ENCODE measurements at places on chromosomes 2 and 18.
A peak's percentile ranks its signal among the peaks of the same experiment; 100 is the strongest.

DNA sequence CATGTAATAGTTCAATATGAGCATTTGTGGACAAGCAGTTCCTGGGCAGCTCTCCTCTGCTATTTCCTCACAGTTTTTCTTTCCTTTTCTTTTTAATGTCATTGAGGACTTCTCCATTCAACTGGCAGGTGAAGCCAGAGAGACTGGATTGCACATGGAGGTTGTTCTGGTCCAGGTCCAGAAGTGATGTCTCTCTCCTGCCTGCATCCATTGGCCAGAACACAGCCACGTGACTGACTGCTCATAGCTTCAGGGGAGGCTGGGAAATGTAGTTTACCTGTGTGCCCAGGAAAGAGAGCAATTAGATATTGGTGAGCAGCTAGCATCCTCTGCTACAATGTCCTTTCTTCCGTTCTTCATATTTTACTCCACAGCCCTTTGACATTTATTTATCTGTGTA lies 20.2 kb upstream of the ADAM23 start:
- no peak for DNase-seq

DNA sequence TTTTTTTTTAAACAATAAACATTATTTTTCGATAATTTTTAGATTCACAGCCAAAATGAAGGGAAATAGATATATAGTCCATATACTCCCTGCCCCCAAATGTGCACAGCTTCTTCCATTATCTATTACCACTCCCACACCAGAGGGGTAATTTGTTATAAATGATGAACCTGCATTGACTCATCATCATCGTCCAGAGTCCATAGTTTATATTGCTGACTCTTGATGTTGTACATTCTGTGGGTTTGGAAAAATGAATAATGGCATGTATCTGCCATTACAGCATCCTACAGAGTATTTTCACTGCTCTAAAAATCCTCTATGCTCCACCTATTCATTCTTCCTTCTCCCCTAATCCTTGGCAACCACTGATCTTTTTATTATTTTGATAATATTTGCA lies 121.5 kb downstream of the LTBP1 start:
- no peak for DNase-seq

DNA sequence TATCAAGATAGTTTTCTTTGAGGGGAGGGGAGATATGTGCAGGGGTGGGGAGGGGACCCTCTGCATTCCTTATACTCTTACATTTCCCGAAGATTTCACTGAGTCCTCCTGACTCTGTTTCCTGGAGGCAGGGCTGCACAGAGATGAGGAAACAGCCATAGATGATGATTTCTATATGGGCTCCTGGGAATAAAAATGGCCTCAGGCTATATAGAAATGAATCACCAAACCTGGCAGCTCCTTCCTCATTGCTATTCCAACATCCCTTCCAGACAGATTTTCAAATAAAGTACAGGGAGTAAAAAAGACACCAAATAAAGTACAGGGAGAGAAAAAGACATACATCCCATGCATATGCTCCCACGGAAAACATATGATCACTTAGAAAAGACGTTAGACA lies 474.8 kb upstream of the RAB6C start:
- no peak for DNase-seq

DNA sequence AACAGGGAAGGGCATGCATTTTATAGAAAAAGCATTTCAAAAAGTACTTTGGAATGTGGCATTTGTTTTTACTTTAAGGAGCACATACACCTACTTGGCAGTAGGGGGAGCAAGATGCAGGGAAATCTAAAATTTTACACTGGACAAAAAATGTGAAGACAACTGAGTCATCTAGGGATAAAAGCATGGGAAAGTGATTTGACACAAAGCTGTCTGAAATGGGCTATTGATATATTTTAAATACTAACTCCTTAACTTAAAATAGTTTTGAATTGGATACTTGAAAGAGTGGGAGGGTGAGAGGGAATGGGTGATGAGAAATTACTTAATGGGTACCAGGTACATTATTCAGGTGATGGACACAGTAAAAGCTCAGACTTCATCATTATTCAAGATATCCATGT lies 15.8 kb downstream of the TMEM200C start:
- no peak for DNase-seq

DNA sequence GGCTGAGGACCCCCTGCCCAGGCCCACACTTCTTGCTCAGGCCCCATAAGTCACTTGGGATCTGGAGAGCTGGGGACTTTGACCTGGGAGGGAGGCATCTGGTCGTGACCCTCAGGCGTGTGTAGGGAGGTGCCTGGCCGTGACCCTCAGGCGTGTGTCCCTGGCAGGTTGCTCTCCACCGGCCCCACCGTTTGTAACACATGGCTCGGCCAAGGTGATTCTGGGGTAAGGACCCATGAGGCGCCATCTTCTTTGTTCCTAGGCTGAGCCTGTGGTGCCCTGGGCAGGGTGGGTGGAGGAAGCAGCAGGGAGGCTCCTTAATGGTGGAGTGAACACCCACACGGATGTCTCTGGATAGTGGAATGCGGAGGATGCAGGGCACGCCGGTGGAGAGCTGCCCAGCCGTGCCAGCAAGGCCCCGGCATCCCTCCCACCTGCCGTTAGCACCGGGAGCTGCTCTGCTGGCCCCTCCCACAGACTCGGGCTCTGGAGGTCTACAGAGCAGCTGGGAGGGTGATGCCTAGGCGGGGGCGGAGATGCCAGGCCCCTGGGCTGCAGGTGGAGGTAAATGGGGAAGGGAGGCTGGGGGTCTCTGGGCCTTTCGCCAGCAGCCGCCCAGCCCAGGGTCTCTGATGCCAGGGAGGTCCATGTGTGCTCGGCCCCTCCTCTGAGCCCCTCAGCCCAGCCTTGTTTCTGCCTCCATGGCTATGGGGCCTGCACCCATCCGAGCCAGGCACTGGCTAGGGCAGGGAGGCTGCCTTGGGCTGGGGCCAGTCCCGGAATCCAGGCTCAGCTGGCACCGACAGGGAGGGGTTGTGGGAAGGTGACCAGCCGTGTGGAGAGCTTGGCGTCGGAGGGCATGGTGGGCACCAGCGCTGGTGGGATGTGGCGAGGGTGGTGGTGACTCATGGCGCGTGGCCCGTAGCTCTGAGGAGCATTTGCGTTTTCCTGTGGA lies 1.1 kb upstream of the GAL3ST2 start:
- DNase-seq = peak; percentile 66

DNA sequence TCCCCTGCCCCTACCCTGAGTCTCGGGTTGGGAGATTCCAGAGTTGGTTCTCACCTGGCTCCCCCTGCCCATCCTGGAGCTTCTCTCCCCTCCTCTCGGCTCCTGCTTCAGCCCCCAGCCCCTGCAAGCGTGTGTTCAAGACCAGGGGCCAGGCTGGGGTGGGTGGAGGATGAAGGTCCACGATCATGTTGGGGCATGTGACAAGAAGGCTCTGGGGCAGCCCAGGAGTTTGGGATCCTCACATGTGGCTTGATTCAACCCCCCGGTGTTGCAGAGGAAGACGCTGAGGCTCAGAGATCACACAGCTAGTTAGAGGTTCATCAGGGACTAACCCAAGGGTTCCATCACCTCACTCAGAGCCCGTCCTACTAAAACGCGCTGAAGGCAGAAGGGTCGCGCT lies 14.2 kb upstream of the TUBB6 start:
- DNase-seq = no peak

GRCh38 chr2:198054299-198054698 lies 249.9 kb downstream of the PLCL1 start:
- DNase-seq = no peak

DNA sequence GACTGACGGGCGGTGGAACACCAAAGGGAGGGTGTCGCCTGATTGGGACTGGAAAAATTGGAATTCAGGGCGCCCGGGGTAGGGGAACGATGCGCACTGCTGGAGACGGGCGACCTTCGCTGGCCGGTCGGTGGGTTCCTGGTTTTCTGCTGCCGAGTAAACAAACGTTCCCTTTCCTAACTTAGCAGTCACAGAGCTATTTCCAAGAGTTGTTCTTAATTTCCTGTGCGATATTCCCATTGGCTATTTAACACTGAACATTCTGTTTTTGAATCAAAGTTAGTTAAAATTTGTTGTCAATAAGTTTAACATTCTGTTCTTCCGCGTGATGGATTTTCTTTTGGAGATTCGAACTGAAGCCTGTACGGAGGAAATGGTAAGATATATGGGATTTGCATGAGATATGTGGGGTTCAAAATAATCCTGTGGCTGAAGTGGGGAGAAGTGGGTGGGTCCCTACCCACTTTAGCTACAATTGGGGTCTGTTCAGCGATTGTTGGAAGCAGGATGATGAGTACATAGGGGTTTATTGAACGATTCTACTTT lies 862 bp downstream of the C18orf54 start:
- no peak for DNase-seq

DNA sequence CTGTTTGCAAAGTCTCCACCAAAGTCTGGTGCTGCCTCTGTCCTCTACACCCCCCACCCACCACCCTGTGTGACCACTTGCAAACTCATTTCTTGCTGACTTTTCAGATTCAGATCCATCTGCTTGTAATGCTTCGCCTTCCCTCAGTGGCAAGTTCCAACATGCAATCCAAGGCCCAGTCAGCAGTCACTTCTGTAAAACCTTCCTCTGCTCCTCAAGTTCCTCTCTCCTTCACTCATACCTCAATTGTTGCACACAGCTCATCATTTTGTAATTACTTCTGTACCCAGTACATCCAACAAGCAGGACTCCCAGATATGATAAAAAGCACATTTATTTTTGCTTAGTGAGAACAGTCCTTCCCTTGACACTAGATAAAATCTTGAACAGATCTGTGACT lies 6.5 kb upstream of the LOXHD1 start:
- DNase-seq = no peak

GRCh38 chr18:58310517-58310916 lies 266.5 kb downstream of the NEDD4L start:
- no peak for DNase-seq

DNA sequence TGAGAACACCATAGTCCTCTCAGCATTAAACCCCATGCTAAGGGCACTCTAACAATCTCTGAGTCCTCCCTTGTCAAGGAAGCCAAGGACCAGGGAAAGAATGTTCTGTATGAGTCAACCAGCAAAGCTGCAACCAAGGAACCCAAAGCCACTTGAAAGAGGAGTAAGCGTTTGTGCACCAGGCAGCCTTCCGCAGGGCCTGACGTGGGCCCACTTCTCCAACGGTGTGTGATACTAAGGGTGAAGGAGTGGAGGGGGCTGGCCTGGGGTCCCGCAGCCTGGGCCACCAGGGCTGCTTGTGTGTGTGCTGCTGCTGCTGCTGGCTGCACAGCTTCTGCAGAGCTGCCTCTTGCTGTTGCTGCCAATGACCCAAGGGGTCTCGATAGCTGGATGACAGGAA lies 30.1 kb upstream of the GALNT14 start:
- DNase-seq = no peak

GRCh38 chr2:54366487-54367280 lies 89.4 kb upstream of the SPTBN1 start:
- DNase-seq = no peak

DNA sequence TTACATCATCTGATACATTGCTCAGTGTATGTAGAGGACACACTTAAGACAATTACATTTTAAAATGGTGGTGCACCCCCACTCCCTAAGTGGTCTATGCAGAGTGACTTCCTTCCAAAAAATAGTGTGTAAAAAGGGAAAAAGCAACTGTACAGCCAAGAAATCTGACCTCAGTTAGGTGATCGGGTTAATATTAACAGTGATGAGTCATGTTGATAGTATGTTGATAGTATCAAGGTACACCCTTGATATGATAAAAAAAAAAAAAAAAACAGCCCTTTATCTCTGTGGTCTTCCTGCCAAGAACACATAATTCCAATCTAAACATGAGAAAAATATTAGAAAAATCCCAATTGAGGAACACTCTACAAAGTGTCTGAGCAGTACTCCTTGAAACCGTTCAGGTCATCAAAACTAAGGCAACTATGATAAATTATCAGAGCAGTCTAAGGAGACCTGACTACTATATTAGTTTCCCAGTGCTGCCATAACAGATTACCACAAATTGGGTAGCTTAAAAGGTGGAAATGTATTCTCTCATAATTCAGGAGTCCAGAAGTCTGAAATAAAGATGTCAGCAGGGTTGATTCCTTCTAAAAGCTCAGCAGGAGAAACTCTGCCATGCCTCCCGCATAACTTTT lies 171.9 kb downstream of the ARHGAP28 start:
- DNase-seq = no peak

GRCh38 chr2:237314198-237314597 lies 99.8 kb downstream of the COL6A3 start:
- no peak for DNase-seq

- DNase-seq = no peak
These were observed 33.3 kb downstream of the LONRF2 start for GRCh38 chr2:100289020-100289419.

- DNase-seq = no peak
These were observed 76.4 kb upstream of the ZEB2 start for GRCh38 chr2:144596073-144596871.

GRCh38 chr2:29117636-29118303 lies 2.6 kb downstream of the CLIP4 start:
- DNase-seq = no peak

DNA sequence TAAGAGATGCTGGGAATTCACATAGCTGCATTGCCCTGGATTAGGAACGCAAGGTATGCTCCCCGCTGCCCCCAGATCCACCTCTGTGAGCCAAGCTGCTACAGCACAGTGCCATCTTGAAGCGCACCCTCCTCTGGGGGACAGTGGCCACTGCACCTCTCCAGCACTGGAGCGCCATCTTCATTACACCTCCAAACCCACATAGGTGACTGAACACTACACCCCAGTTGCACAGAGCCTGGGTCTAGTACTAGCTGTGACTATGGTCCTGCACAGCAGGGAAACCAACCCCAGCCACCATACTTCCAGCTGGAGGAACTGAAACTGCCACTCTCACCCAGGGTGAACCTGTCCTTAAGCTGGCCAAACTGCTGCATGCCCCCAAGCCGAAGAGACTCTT lies 84.6 kb downstream of the TMEM237 start:
- DNase-seq = no peak

DNA sequence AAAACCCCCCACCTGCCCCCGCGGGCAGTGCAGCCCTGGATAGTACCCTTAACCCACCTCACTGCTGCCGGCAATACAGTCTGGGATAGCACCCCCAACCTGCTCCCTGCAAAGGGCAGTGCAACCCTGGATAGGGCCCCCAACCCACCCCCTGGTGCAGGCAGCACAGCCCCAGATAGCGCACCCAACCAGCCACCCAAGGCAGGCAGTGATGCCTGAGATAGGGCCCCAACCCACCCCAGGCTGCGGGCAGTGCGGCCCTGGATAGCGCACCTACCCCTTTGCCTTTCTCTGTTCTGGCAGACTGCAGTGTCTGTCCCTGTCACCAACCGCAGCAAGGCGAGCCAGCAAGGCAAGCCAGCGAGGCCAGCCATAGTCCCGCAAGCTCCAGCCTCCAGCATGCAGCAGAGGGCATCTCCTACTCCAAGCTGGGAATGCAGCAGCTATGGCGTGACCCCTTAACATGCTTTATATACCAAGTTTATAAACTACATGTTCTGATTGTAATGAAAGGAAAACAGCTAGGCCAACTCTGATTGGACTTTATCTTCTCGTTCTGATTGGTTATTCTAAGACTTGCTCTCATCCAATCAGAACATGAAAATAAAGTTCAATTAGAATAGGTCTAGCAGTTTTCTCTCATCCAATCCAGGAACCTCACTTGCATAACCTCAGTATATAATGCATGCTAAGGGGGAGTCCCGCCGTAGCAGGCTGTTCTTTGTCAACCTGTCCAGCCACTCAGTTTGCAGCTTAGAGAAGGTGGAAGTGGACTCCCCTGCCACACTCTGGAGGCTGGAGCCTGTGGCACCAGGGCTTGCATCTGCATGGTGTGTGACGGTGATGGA lies 34.1 kb upstream of the ANKRD62 start:
- DNase-seq = no peak

Measured in coronary artery (tissue), 2 donors.